ENCODE measurements at places on chromosomes 4 and X.
A peak's percentile ranks its signal among the peaks of the same experiment; 100 is the strongest.

DNA sequence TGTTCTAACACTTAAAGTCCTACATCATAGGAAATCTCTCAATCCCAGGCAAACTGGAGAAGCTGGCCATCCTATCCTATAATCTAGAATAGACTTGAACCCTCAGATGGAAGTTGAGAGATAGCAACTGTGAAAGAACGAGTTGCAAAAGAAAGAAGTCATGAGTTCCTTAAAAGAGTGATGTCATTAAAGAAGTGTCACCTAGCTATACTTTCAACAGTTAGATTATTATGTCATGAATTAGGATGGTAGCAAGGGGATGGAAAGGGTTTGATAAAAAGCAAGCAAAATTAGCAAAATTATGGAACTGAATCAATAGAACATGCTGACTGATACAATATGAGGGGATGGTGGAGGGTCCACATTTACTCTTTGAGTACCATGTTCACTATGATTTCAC lies 7.1 kb upstream of the MAPK10 start:
- DNase-seq = no peak

DNA sequence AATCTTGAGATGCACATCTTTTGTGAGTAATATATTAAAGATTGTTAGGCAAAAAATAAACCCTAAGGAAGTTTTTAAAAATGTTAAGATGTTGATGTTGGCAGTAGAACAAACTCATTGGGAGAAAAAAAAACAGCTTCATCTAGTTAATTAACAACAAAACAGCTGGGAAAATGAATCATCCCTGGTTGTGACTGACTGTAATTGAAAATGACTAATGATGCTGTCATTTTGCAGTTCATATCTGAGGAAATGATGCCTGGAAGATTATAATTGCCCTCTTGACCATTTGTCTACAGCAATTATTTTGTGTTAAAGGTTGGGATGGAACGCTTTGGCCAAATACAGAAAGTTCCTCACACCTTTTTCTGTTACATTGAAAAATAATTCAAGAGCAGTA lies 760.4 kb upstream of the FTHL17 start:
- DNase-seq = no peak

DNA sequence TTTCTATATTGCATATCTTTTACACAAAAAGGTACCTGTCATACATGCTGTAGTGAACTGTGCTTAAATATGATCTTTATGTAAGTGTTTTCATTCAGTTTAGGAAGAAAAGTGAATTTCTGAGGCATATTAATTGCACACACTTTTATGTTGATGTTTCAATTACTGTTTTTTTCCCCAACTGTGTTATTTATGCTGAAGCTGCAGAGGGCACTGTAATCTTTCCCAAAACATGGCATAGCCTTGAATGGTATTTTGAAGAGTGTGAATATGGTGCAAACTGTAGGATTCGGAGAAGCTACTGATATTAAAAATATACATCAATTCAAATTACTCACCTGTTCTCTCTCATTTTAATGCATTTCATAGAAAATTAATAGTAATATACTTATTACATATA lies 6.0 kb upstream of the CENPE start:
- DNase-seq = peak; percentile 12

GRCh38 chrX:15334561-15334960 lies 762 bp downstream of the PIGA start:
- no peak for DNase-seq

DNA sequence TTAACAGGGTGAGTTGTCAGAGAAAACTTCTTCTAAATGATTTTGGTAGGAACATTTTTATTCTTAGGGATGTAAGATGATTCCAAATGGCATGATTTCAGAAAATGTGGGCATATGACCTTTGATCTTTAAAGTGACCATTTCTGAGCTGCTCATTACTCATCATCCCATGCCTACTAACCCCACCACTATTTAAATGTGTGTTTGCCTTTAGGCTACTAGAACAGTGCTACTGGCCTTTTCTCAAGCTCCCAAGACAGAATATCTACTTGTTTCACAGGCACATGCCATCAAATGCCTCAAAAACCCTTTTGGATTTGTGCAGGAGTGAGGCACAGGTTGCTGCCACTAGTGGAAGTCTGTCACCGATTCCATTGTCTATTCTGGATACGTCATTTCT lies 428.2 kb downstream of the ADAM29 start:
- no peak for DNase-seq

GRCh38 chrX:64204701-64205440 lies 637 bp downstream of the AMER1 start:
- DNase-seq = no peak

- no peak for DNase-seq
Observed at GRCh38 chrX:43481576-43481975, 174.5 kb upstream of the MAOA start.

- DNase-seq = peak; percentile 34
Observed at GRCh38 chr4:77600521-77601451, 4.8 kb upstream of the CXCL13 start.

DNA sequence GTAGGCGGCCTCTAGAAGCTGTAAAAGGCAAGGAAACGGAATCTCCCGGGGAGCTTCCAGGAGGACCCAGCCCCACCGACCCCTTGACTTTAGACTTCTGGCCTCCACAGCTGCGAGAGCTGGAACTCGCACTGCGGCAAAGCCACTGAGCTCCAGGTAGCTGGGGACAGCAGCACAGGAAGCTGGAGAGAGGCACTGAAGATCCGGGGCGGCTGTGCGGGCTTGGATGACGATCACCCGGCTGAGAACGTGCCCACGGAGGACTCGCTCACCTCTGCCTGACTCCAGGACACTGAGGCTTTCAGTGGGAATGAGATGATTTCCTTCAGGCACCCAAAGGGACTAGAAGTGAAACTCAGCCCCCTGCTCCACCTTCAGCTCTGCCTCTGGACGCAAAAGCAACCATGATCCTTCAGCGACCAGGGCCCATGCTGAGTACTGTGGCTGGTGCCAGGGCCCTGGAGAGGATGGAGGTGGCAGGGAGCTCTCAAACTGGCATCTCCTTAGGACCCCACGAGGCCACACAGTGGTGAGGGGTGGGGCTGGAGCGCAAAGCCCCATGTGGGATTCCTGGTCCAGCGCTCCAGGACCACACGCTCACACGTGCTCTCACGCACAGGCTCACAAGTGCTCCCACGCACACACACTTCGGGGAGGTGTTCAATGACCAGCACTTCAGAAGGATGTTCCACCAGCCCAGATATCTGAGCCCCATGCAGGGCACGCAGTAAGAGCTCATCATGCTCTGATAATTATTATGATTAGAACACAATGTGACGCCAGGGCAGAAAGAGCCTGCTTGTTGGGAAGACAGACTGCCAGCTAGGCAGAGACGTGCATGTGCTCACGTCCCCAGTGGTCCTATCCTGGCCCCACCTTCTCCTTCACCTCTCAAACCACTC lies 47.2 kb downstream of the ADRA2C start:
- DNase-seq = no peak

- DNase-seq = no peak
Observed at GRCh38 chr4:123952530-123953274, 556.1 kb downstream of the SPRY1 start.

DNA sequence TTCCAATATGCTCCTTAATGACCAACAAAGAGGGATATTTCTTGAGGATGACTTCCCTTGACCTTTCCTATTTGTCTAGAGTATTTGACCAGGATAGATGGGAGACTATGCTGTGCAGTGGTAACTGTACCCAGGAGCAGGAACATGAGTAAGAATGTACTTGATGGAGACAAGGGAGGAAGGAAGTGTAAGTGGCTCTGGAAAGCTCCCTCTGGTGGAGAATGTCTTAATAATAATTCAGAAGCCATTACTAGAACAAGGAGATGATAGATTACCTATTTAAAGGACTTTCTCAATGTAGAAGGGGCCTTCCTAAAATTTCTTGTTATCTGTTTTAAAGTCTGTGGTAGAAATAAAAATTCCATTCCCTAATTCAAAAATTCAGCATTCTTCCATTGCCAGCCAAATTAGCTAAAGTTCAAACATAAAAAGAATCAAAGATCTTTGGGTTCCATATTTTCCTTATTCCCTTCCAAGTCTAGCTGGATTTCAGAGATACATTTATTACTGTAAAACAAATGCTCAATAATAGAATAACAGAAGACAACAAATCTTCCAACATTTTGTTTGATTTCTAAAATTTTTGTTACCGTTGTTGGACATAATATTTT lies 83.8 kb downstream of the GRID2 start:
- DNase-seq = peak; percentile 45

DNA sequence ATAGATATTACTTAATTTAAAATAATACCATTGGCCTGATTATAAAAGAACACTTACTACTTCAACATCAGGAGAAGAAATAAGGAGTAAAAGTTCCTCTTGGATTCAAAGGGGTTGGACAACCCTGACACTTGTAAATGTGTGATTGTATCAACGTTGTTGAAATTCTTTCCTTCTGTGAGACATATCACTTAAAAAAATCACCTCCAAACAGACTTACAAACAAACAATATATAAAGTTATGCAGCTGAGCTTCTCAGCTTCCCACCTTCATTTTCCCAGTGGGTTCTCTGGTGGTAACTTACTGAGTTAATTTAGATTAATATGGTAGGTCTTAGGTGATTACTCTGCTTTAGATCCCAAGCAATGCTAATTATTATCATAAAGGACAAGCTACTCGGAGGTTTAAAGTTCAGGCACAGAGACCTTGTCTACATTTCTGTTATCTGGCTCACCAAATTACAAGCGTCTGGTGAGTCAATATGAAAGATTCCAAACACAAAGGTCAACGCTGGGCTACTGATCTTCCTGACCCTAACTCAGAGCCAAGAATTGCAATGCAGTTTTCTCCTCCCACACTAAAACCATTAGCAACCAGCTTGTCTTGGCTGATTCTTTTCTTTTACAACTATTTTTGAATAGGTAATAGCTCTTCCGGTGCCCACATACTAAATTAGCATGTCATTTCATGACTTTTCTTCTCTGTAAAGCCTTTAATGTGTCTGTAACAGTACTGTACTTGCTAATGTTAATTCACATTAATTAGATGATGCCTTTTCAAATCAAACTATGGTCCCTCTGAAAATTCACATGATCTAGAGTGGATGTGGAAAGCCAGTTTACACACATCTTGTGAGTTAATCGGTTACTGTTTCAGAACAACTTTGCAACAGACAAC lies 157.6 kb downstream of the RASL11B start:
- DNase-seq = peak; percentile 63

GRCh38 chrX:39653691-39654090 lies 444.1 kb downstream of the BCOR start:
- DNase-seq = no peak

DNA sequence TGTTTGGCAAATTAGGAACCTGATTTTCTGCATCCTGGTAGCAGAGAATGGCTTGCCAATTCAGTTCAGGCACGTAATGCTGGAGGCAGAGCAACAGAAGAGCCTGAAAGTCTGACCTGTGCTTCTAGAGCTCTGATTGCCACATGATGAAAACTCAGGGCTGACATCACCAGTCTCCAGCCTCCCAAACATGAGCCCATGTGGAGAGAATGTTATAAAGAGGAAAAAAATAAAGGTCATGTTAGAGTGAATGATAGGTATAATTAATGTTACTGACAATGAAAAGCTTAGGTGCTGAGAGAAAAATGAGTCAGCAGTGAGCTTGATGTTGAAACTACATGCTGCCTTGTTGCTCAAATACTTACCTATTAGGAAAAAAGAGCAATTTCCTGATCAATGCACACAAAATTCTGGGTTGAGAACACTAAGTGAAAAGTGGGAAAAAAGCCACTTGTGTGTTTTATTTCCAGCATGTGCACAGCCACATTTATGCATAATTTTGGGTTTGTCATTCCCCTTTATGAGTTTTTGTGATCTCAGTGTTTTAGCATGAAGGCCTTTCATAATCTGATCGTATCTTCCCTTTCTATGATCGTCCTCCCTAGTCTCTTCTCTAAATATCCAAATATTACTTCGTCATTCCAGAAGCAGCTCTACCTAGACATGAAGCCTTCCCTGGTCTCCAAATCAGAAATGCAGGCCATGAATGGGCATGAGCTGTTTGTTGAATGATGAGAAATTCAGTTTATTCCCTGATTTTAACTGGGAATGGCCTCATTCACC lies 113.3 kb upstream of the CPEB2 start:
- DNase-seq = no peak
